NCI-H187 (cell line): ENCODE measurements at places on chromosomes 5 and 9.

DNA sequence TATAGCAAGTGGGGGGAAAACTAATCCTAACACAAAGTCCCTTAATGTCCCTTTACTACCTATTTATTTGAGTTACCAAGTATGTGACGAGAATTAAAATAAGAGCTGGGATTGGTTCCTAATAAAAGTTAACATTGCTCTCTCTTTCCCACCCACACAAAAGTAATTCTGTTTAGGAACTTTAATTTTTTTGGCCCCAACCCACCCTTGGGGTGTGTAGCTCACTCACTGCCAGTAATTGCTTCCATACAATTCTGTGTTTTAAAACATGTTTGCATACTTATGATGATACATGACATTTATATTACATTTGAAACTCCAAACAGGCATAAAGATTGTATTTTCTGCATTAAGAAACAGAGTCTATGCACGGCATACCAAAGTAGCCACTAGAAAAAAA is 106.5 kb downstream of the BNC2 start:
- no peak for DNase-seq

- DNase-seq = no peak
Measured at GRCh38 chr9:113962396-113962795, 86.3 kb downstream of the ZNF618 start.

GRCh38 chr9:124270504-124271335 is 13.0 kb downstream of the NEK6 start:
- DNase-seq = no peak

GRCh38 chr5:76703707-76704106 is 12.2 kb upstream of the F2R start:
- no peak for DNase-seq

DNA sequence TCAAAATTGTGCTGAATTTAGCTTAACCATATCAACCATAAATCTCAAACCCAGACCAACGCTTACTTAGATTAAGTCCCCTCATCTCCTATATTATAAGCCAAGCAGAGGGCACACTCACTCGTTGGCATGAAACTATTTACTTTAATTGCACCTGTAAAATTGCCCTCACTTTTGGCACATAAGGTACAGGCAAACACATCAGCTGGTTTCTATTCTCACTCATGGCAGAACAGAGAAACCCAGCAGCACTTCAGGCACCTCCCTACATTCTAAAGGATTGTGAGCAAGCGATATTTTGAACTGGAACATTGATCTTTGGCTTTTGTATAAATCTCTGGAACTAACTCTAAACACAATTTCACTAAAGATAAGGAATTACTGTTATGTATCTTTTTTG is 845.6 kb upstream of the CDH6 start:
- no peak for DNase-seq

DNA sequence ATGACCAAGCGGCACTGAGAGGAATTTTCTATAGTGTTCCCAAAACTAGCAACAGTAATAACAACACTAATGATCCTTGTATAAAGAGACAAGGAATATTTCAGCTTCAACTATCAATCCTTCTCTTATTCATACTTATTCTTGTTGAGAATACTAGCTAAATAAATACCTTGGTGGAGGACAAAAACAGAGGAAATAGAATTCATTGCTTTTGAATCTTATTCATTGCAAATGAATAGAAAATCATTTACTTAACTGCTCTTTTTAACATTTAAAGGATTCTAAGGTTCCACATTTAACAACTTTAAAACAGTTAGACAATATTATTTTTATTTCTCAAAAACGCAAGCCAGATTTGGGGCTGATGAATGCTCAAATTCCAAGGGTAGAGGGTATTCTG is 22.4 kb downstream of the SKIC3 start:
- no peak for DNase-seq

DNA sequence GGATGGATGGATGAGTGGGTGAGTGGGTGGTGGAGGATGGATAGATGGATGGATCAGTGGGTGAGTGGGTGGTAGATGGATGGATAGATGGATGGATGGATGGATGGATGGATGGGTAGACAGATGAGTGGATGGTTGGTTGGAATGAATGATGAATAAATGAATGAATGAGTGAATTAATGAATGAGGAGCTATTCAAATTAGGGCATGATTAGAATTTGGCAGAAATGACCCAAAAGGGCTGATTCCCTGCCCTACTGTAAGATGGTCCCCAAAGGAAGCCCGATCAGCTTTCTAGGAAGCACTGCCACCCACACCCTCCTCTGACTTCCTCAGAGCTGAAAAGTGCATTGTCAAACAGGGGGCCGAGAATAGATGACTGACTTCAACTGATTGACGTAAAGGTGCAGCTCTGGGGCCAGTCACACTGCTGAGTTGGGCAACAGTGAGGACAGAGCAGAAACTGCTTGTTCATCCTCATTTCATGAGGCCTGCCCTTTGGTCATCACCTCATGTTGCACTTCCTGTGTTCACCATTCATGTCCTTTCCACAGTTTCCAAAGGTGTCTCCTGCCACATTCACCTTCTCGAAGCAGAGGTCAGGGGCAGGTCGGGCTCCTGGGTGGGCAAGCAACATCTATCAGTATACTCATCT is 34.3 kb downstream of the NIPAL4 start:
- no peak for DNase-seq

- no peak for DNase-seq
Measured at GRCh38 chr9:5085993-5086392, 99.4 kb downstream of the INSL6 start.

- DNase-seq = no peak
Measured at GRCh38 chr5:148708854-148709253, 54.5 kb upstream of the HTR4 start.

GRCh38 chr5:16540421-16540820 is 74.8 kb upstream of the ZNF622 start:
- no peak for DNase-seq

- no peak for DNase-seq
Measured at GRCh38 chr5:125236981-125237380, 490.5 kb upstream of the ZNF608 start.

DNA sequence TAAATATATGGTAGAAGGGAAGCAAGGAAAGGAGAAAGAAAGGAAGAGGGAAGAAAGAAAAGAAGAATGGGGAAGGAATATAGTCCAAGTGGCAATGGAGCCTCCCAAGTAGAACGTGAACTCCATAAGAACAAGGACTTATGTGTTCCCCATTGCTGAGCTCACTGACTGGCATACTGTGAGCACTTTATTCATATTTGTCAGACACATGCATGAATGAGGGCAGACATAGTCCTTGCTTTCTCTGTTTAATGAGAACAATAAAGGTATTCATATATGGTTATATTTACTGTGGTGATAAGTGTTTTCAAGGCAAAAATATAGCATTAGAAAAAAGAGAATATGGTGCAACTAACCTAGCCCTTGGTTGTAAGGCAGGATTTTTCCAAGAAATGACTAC is 23.6 kb upstream of the HMHB1 start:
- no peak for DNase-seq

- DNase-seq = no peak
Measured at GRCh38 chr5:122401976-122402725, 90.1 kb downstream of the SNCAIP start.

GRCh38 chr5:89281211-89281610 is 398.2 kb upstream of the MEF2C start:
- no peak for DNase-seq

GRCh38 chr5:137348759-137349158 is 150.4 kb downstream of the SPOCK1 start:
- no peak for DNase-seq

GRCh38 chr5:102801371-102801770 is 46.3 kb downstream of the PAM start:
- no peak for DNase-seq

- no peak for DNase-seq
Measured at GRCh38 chr5:140042643-140043507, at the start of gene NRG2. Gene NRG2 (minus strand): TSS chr5:140043299.
